Kidney (tissue), 22 donors: ENCODE measurements at places on chromosomes 16 and 17. TPM values are rescaled to one million over a fixed set of nuclear protein-coding genes. Genes with fewer than 3 reads are reported as not detected.

DNA sequence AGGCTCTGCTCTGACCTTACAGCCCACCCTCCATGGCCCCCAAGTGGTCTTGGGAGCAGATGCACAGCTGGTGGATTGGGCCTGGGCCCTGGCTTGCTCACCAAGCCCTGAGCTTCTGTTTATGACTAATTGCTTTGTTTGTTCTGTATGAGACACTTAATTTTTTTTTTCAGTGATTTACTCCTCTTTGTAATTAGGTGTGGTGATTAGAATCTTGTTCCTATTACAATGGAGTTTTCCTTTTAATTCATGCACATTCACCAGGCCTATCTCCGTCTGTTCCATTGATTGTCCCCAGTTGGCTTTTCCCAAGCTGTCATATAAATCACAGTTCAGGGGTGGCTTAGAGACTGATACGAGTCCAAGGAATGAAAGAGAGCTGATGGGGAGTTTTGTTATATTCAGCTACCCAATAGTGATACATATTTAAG, 242.3 kb downstream of the CCDC182 start:
- no peak overlapping the region for H3K27ac ChIP-seq
- DNase-seq = no peak
- no peaks in the 10 kb centered on the region for H3K27me3 ChIP-seq
- H3K4me3 ChIP-seq = no peak overlapping the region

GRCh38 chr17:21275047-21275578, 9.4 kb upstream of the MAP2K3 start:
- H3K27me3 ChIP-seq = no peaks in the 10 kb centered on the region
- no peaks in the 10 kb centered on the region for H3K36me3 ChIP-seq
- H3K27ac ChIP-seq = no peak overlapping the region
- peak overlapping the region; percentile 53 for H3K4me3 ChIP-seq
- no peak for DNase-seq

DNA sequence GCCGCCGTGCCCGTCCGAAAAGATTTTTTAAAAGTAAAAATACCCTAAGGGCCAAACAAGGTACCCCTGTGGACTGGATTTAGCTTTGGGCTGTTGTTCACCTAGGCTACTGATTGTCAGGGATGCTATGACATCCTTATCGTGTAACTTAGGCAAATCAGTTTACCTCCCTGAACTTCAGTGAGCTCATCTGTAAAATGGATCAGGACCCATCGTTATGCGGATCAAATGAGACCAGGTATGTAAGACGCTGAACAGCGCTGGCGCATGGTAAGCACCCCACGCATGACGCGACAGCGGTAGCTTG, 658 bp upstream of the ZNF771 start:
- H3K4me3 ChIP-seq = peak overlapping the region; percentile 65
- no peaks in the 10 kb centered on the region for H3K27me3 ChIP-seq
- H3K4me1 ChIP-seq = peaks cover 5% of the 10 kb centered on the region
- no peak for DNase-seq
- no peak overlapping the region for H3K27ac ChIP-seq

- no peak within 1 kb of the TSS for H3K4me3 ChIP-seq
- H3K36me3 ChIP-seq = no peaks in the 10 kb centered on the region
- DNase-seq = no peak
- H3K27me3 ChIP-seq = no peaks in the 10 kb centered on the region
These were observed at the start of gene PDIA2 for GRCh38 chr16:283033-283805. PDIA2 (plus strand) TSS chr16:283164; CDS start chr16:283170, 6 bp downstream.

DNA sequence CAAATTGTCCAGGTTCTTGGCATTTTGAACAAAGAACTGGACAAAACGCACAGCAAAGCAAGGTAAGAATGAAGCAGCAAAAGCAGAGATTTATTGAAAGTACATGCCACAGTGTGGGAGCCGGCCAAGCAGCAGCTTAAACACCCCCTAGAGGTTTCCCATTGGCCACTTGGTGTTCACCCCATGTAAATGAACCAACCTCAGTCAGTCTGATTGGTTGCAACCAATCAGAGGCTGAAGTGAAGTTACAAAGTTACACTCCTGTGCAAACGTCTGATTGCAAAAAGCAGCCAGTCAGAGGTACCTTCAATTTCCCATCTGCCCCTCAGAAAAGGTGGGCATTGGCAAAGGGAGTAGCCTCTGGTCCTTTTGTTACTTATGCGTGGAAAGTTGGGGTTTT, 8.8 kb upstream of the ZNF263 start:
- H3K27ac ChIP-seq = no peak overlapping the region
- no peaks in the 10 kb centered on the region for H3K36me3 ChIP-seq
- H3K4me3 ChIP-seq = no peak overlapping the region
- H3K27me3 ChIP-seq = no peaks in the 10 kb centered on the region
- no peaks in the 10 kb centered on the region for H3K4me1 ChIP-seq
- no peak for DNase-seq

GRCh38 chr16:23673971-23674614, 4.6 kb upstream of the PLK1 start:
- peaks cover 9% of the 10 kb centered on the region for H3K36me3 ChIP-seq
- H3K27me3 ChIP-seq = no peaks in the 10 kb centered on the region
- no peak overlapping the region for H3K27ac ChIP-seq
- no peak overlapping the region for H3K4me3 ChIP-seq

- peaks cover 6% of the 10 kb centered on the region for H3K4me1 ChIP-seq
- no peak overlapping the region for H3K4me3 ChIP-seq
- H3K36me3 ChIP-seq = peaks cover 3% of the 10 kb centered on the region
These were observed 32.2 kb downstream of the TK2 start for GRCh38 chr16:66517586-66518263.

NUP93 gene
- total RNA-seq = 48.8 TPM

NLE1 gene
- 11.0 TPM for total RNA-seq

GRCh38 chr16:88914750-88915368, 48.4 kb upstream of the PABPN1L start:
- no peaks in the 10 kb centered on the region for H3K36me3 ChIP-seq
- H3K4me3 ChIP-seq = no peak overlapping the region
- no peak for DNase-seq
- no peak overlapping the region for H3K27ac ChIP-seq

DNA sequence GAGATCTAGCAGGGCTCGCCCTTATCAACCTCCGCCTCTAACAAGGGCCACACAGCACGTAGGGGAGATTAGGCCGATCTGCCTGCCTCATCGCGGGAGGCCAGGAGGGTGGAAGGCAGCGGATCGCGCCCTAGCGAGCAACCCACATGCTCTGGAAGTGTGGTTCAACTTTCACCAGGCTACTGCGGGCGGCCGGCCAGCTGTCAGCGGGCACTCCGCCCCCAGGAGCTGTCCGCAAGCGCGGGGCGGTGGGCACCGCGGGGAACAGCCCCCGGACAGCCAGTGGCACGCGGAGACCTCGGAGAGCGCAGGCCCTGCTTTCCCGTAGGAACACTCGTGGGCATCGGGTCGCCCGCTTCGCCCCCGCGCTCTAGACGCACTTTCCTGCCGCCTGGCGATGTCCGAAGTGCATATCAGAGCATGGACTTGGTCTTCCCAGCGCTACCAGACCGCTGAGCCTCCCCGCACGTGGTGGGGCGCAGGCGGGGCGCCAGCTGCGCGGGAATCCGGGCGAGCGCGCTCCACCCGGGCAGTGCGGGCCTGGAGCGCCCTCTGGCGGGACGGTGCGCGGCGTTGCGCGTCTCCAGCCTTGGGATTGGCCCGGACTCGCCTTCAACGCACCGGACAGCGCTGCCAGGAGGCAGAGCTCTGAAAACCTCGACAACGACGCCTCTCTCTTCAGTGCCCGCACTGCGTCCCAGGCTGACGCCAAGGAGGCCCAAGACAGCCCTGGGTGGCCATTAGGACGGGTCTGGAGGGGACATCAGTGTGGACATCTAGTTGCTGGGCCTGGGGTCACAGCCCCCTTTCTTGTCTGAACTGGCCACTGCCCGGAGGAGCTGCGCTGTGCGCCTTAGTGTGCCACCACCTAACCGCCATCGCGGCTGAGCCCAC, 3.6 kb upstream of the ZNHIT3 start:
- no peaks in the 10 kb centered on the region for H3K36me3 ChIP-seq
- peak; percentile 92 for DNase-seq
- no peak overlapping the region for H3K27ac ChIP-seq
- H3K4me1 ChIP-seq = peaks cover 15% of the 10 kb centered on the region
- no peak overlapping the region for H3K4me3 ChIP-seq
- H3K27me3 ChIP-seq = peaks cover 6% of the 10 kb centered on the region

WNT9B gene
- total RNA-seq = 5.3 TPM

- peaks cover 46% of the 10 kb centered on the region for H3K4me1 ChIP-seq
- no peak overlapping the region for H3K4me3 ChIP-seq
- H3K36me3 ChIP-seq = peaks cover 31% of the 10 kb centered on the region
- H3K27me3 ChIP-seq = no peaks in the 10 kb centered on the region
- peak overlapping the region; percentile 92 for H3K27ac ChIP-seq
- DNase-seq = peak; percentile 33
These were observed 5.7 kb downstream of the CSNK1D start for GRCh38 chr17:82267575-82268379.

SDR42E1 gene
- total RNA-seq = 15.0 TPM

CES4A gene
- 31.7 TPM for total RNA-seq

DNAAF8 gene
- total RNA-seq = 1.8 TPM
